ENCODE measurements at places on chromosomes 3 and 15.

- peak; percentile 85 for DNase-seq
Measured at GRCh38 chr3:62665627-62666437, 209.4 kb downstream of the CADPS start.

- no peak for DNase-seq
Measured at GRCh38 chr15:67792250-67792942, 32.9 kb upstream of the SKOR1 start.

DNA sequence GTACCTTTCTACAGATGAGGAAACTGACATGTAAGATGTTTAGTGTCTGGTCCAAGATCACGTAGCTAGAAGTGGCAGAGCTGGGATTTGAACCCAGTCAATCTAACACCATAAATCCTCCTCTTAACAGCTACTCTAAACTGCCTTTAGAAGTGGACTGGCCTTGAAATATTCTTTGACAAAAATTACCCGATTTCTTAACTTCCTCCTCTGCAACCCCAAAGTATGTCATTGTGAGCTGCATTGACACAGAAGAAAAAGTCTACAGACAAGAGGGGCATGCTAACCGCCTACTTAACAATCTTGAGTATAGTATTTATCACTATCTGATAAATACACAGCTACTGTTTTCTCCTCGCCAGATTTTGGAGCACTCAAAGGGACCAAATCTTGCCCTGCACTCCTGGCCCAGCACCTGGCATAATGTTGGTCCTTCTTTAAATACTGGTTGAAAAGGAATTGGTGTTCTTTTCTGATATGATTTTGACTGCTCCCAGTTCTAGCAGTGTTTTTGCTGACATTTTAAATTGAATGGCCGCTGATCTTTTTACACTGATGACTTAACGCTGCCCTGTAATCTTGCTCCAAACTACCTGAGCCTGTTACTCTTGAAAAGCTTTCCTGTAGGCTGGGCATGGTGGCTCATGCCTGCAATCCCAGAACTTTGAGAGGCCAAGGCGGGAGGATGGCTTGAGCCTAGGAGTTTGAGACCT, 36.9 kb downstream of the ITPR1 start:
- DNase-seq = no peak

DNA sequence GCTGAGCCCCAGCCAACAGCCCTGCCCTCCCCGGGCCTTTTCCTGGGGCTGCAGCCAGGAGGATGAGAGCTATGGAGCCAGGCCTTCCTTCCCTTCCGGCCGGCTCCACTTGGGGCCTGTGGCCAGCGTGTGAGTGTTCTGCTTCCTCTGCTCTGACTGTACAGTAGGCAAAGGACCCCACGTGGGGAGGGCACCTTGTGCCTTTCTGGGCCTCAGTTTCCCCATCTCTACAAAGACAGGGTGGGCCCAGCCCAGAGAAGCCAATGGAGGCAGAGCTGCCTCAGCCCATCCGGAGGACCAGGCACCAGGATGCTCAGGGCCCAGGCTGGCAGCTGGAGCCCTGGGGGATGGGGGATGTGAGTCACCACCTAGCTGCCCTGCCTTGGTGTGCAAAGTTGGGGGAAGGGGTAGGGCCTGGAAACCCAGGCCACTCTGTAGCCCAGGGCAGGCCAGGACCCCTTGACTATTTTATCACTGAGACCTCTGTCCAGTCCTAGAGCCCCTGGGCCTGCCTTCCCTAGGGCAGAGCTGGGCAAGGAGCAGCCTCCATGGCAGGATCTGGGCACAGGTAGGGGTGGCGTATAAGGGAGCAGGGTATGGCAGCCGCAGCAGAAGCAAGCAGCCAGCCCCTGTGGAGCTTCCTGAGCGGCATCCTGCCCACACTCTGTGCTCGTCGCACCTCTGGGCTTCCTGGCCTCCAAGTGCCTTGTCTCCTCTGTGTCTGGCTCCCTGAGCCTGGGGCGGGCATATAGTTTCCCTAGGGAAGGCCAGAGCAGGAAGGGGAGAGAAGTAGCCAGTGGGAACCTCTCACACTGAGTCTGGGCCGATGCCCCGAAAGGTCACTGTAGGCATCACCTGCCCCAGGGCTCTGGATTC, 1.8 kb downstream of the PSTPIP1 start:
- no peak for DNase-seq

Data from SK-MEL-5 (cell line).